ENCODE measurements at places on chromosomes 11 and 22. TPM values are rescaled to one million over a fixed set of nuclear protein-coding genes. Genes with fewer than 3 reads are reported as not detected.

DNA sequence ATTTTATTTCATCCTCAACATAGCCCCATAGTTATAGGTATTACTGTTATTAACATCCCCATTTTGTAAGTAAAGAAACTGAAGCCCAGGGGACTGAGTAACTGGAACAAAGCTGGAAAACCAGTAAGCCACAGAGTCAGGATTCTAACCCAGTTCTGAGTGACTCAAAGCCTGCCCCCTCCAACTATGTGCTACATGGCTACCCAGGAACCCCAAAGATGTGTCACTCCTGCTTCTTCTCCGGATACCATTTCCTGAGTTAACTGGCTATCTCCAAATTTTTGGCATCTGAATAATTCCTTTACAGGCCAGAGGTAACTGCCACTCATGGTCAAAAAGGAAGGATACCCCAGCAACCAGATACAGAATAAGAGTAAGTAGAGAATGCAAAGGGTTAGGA is 43.6 kb downstream of the TENM4 start:
- DNase-seq, result no peak

DNA sequence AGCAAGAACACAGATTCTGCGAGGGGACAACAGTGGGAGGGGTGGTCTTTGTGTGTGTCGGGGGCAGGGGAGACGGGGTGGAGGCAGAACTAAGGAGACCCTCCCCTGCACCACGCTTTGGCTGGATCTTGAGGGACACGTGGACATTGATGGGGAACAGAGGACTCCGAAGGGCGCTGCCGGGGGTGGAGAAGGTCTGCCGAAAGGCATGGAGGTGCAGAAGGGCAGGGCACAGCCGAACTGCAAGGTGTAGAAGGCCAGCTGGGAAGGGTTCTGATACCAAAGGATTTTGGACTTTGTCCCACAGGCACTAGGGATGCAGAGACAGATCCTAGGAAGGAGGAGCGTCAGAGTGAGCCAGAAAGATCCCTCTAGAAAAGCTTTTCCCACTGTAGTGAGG is 107.7 kb upstream of the SYT13 start:
- DNase-seq, result no peak

DNA sequence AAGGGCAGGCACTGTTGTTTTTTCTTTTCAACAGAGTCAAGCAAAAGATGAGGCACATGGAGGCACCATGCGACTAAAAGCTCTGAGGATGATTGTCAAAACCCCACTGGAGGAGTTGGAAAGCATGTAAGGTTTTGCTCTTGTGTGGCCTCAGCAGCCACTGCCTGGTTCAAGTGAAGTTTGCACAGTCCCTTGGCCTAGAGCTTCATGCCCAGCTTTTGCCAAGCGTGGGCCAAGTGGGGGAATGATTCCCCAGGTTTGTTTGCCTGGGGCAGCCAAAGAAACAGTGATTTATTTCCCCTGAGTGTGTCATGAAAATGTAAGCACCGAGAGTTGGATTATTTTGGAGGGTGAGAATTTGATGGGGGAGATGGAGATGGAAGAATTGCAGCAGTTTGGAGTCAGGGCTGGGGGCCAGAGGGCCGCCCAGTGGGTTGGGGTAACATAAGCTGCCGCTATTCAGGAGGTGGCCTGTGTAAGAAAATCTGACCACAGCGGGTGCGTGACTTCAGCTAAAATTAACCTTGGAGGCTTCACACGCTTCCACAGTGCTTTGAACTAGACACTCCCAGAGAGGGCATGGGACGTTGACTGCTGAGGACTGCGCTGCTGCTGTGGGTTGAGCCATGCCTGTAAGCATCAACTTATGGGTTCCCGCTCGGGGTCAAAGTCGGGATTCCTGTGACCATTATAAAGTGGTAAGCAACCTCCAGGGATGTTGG is 100.7 kb downstream of the NAV2 start:
- no peak for DNase-seq

- no peak for DNase-seq
Measured at GRCh38 chr22:43155789-43156188, 4.4 kb downstream of the TSPO start.

DNA sequence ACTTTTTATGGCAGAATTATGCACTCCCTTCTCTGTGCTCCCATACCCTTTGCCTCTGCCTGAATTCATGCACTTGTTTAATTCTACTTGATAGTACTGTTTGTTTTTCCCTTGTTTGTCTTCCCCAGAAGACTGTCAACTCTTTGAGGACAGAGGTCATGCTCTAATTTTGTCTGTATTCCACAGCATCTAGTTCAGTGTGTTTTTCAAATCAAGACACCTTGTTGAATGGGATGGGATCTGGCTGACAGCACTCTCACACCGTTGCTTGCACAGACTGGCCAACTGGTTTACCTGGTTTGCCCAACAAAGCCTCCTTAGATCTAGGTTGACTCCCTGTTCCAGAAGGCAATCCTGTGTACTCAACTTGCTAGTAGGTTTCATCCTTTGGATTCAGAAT is 121.2 kb upstream of the TIMP3 start:
- no peak for DNase-seq

DNA sequence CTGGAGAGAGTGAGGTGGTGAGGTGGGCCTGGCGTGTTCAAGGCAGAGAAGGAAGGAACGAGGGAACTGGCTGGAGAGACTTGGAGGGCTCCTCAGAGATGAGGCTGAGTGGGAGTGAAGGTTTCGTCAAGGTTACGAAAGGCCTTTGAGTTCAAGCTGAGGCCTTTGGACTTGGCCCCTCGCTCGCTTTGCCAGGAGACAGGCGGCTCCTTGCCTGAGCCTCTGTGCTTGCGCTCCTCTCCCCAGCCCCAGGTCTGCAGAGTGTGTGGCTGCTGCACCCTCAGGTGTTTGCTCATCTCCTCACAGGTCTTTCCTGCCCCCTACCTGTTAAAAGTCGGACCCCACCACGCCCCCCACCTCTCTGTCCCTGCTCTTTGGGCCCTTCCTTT is 91.6 kb downstream of the ATXN10 start:
- no peak for DNase-seq

GRCh38 chr11:128367573-128367972 is 219.8 kb downstream of the ETS1 start:
- no peak for DNase-seq

Gene OR51B4
- total RNA-seq, result not detected

Gene OR4A16
- not detected for total RNA-seq

Gene WT1
- 3.1 TPM for total RNA-seq

Gene STK33
- 23.9 TPM for total RNA-seq

Measured in Right ventricle myocardium inferior (tissue), 1 donor.